ENCODE measurements at places on chromosomes 1 and 21.
A peak's percentile ranks its signal among the peaks of the same experiment; 100 is the strongest.

DNA sequence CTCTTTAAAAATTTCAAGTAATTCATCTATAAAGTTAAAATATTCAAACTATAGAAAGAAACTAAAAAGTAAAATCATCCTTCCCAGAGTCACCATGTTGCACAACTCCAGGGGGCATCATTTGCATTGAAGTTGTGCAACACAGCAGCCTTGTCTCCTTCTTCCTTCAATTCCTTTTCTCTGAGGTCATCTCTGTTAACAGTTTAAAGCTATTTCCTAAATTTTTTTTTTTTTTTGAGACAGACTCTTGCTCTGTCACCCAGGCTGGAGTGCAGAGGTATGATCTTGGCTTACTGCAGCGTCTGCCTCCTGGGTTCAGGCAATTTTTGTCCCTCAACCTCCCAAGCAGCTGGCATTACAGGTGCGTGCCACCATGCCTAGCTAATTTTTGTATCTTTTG, 7.1 kb downstream of the RHBG start:
- DNase-seq = no peak

GRCh38 chr1:25477448-25478034, 46.8 kb downstream of the MACO1 start:
- DNase-seq = no peak

- no peak for DNase-seq
Measured at GRCh38 chr1:215568299-215568692, 1.2 kb downstream of the KCTD3 start.

DNA sequence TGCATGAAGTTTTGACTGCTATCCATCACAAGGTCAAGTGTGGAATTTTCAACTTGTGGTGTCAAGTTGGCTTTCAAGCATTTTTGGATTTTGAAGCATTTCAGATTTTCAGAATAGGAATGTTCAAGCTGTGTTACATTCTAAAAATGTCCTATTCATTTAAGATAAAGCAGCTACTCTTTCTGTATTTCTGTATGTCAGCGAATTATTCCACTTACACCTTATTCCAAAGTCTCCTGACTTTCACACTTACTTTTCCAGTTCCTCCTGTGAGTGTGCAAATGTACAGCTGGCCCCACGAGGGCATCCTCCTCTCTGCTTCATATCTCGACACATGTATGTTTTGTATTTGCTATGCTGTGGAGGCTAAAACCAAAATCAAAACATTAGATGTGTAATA, 51.9 kb downstream of the RC3H1 start:
- DNase-seq = no peak

GRCh38 chr1:85849660-85850059, 141.4 kb upstream of the ZNHIT6 start:
- no peak for DNase-seq

- peak; percentile 43 for DNase-seq
Measured at GRCh38 chr1:234107416-234108021, 203.0 kb downstream of the SLC35F3 start.

DNA sequence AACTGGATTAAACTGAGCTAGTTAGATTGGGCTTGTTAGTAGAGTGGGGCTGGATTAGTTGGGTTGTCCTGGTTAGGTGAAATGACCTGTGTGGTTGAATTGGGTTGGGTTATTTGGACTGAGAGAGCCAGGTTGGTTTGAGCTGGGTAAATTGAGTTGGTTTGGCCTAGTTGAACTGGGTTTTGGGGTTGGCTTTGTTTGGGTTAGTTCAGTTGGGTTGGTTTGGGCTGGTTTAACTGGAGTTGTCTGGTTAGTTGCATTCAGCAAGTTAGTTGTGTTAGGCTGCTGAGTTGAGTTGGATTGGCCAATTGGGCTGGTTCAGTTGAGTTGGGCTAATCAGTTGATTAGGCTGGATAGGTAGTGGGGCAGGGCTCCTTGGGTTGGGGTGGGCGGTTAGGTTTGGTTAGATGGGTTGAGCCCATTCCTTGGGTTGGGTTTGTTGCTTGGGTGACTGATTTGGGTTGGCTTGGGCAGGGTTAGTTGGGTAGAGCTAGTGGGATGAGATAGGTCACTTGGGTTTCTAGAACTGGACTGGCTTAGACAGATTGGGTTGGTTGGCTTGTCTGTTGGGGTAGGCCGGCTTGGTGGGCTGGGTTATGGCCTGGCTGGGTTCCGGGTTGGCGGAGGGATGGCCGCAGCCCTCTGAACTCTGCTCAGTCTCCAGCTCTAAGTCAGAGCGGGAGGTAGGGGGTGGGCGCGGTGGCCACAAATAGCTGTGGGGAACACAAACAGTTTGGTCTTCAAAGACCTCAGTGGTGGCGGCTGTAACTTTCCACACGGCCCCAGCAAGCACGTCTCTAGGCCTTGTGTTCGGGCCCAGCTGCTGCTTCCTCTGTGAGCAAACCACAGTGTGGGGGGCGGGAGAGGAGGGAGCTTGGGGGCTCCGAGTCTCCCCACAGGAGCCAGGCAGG, 67.2 kb upstream of the RUNX3 start:
- DNase-seq = no peak
